Stimulated activated CD4-positive, alpha-beta T cell treated with anti-CD3 and anti-CD28 coated beads, TNF-alpha, amount 100 ng/mL, for 1 hour (primary cell): ENCODE measurements at places on chromosomes 6 and 20.

GRCh38 chr20:55881204-55881603 lies 124.1 kb downstream of the CBLN4 start:
- no peak for DNase-seq

- DNase-seq = no peak
Observed at GRCh38 chr20:37108676-37109075, 12.9 kb upstream of the RBL1 start.

- no peak for DNase-seq
Observed at GRCh38 chr6:80541886-80542285, 435.4 kb downstream of the BCKDHB start.

DNA sequence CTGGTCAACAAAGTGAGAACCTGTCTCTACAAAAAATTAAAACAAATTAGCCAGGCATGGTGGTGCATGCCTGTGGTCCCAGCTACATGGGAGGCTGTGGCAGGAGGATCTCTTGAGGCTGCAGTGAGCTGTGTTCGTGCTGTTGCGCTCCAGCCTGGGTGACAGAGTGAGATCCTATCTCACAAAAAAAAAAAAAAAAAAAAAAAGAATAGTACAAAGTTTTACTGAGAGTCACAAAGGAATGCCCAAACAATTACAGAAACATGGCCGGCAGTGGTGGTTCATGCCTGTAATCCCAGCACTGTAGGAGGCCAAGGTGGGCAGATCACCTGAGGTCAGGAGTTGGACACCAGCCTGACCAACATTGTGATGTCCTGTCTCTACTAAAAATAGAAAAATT lies 14.8 kb upstream of the DSTN start:
- DNase-seq = no peak

- no peak for DNase-seq
Observed at GRCh38 chr20:24747881-24748595, 201.0 kb upstream of the CST7 start.
